NCI-H774 (cell line): ENCODE measurements at places on chromosomes 6 and 20.

DNA sequence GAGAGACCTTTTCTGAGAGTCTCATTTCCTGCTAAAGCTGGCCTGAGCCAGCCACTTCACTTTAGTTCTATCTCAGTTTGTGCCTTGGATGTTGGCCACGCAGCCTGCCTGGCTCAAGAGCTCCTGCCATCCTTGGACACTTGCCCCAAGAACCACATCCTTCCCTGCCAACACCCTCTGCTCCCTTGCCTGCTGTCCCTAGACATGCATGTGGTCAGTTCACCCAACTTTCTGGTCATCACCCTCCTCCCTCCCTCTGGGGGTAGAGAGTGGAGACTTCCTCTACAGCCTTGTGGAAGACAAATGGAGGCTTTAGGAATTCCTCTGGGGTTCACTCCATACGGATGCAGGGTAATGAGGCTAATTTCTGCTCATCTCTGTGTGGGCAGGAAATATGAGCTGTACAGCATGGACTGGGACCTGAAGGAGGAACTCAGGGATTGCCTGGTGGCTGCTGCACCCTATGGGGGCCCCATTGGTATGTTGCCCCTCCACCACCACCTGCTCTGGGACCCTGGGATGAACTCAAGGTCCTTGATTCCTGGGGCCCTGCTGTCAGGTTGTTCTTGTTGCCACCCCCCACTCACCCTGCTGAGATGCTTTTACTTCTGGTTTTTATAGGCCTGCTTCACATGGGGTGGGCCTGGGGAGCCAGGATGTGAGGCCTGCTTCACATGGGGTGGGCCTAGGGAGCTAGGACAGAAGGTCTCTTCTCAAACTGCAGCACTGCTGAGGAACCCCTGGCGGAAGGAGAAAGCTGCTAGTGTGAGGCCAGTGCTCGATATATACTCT lies 13.8 kb upstream of the PTPRA start:
- DNase-seq, result no peak

DNA sequence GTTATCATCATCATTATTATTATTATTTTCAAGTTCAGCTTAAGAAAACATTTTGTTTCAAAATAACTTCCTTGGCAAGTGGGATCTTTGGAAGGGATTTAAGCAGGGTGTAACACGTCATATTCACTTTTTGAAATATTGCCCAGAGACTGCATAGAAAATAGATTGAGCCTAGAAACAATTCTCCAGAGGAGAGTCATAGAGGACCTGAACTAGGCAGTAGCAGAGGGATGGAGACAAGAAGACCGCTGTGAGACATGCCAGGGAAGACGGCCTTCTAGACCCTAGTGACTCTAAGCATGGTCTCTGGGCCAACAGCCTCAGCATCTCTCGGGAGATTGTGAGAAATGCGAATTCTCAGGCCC lies 55.5 kb downstream of the EDN1 start:
- no peak for DNase-seq

DNA sequence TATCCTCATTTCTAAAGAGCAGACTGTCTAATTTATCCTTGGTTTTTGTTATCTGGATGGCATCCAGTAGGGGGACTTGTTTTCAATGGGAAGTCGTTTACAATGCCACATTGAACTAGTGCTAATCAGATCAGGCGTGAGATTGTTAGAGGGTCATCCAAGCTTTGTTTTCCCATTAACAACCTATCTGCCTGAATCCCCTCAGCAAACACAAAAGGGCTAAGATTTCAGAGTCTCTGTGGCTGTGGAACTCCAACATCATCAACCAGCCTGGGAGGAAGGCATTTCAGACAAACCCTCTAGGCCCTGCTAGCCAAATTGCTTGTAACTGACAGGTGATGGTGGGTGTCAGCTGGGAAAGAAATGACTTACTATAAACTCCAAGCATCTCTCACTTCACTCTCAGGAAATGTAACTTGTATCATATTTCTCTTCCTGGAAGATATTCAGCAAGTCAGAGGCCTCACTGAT lies 47.7 kb downstream of the COL19A1 start:
- no peak for DNase-seq

DNA sequence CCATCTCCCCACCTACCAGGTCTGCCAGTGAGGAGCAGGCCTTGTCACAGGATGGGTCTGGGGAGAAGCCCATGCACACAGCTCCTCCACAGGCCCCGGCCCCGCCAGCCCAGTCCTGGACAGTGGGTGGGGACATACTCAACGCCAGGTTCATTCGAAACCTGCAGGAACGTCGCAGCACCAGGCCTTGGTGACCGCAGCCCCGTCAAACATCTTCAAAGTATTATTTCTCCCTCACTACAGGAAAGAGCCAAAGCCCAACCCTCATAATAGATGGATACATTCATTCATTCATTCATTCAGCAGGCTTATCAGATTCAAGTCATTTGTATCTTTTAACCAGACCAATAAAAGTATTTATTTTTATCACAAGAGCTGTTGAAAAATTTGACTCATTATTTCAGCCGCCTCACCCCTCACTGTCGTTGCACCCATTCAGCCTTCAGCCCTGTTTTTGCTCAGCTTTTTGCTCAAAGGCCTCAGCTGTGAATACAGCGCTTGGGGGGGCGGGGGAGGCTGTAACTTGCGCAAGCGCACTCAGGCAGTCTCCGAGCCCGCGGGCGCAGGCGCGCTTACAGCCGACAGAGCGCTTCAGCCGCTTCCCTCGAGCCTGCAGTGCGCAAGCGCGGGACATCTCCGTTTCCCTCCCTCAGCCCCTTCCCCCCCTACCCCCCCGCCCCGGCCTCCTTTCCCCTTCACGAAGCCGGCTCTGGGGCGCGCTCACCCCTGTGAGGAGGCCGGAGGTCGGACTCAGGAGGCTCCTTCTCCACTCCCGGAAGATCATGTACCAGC lies at the start of gene C6orf136:
C6orf136 (plus strand) TSS at position 684 of the 792 bp plus-strand sequence; CDS start at position 783, 99 bp downstream.
- DNase-seq, result peak; percentile 92

DNA sequence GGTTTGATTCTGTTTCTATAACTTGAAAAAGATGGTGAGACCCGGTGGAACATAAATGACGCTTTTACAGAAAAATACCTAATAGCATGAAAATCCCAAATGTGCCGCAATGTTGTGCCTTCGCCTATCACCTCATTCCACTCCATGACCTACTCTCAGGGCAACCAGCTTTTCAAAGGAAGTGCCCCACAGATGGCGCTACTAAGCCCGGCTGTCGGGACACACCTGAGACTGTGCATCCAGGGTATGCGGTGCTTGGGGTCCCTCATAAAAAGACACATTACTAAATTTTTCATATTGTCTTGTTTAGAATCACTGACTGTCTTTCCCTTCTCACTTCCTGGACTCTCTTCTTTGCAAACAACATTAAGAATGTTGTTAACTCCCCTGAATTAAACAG lies 145.5 kb upstream of the RPS6KA2 start:
- no peak for DNase-seq

DNA sequence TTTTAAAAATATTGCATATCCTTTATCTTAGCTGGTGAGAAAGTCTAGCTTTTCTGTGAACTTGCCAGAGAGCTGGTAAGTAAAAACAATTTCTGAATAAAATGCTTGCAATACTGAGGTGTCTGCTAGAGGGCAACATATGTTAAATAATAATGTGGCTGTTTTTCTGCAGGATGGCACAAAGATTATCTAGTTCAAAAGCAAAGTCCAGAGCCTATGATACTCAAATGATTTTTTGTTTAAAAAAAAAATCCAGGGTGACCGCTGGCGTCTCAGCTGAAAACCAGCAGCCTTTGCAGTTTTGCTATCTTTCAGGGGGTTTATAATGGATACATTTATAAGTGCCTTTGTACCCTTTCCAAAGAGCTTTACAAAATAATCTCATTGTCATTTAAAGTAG lies 194.9 kb downstream of the PHACTR1 start:
- DNase-seq, result peak; percentile 8
